ENCODE measurements at places on chromosomes 3 and 15.

DNA sequence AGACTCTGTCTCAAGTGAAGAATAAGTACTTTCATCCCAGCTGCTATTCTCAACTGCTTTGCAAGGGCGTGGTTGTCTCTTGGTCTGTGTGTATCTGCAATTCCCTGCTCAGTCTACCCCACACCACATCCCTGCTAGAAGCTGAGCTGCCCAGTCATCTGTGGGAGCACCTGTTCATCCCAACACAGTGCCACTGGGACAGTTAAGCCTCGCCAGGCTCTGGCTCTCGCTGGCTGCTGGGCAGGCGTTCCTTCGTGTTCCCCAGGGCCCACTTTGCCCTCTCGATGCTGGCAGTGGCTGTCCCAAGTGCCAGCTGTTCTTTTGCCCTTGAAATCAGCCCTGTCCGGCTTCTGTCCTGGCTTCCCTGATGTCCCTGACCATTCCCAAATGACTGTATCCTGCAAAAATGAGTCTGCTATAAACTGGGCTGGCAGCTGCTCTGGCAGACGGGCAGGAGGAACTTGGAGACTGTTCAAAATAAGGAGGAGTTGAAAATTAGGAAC is 91.6 kb upstream of the KLHL25 start:
- no peak for DNase-seq

DNA sequence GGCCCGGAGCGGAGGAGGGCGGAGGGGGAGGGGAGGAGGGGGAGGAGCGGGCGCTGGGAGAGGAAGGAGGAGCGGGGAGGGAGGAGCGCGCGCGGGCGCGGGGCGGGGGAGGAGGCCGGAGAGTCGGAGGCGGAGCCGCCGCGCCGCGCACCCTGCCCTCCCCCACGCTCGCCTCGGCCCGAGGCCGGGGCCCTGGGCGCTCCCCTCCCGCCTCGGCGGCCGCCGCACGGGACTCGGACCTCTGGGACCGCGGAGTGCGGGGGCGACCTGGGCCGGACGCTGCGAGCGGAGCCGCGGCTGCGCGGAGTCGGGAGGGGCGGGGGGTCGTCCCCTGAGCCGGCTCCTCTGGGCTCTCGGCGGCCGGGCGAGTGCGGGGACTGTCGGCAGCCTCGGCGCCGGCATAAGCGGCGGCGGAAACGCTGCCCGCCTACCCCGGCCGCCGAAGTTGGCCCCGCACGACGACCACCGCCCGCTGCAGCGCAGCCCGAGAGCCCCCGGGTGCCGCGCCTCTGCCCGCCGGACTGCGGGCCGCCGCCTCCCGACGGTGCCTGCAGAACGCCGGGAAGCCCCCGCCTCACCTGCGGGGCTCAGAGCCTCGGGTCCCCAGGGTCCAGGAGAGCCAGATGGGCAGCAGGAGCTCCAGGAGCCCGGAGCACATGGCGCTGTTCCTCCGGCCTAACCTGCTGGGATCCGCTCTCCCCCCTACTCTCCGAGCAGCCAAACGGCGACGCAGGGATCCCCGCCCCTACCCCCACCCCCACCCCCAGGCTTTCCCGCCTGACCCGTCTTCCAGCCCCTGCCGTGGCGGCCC is 406 bp upstream of the GABRB3 start:
- DNase-seq, result no peak

DNA sequence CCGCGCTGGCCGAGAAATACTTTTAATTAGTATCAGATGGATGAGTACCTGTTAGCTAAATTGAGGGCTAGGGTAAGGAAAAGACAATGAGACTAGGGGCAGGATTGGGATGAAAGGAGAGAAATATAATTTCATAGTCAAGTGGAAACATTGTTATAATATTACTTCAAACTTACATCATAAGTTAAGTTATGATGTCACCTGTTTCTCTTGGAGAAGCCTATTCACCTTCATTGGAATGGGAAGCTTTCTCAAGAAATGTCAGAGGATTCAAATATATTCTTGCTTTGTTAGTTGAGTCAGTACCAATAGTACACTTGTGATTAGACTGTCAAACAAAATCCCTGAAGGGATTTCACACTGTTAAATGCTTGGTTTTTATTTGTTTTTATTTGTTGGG is 116.2 kb downstream of the NEO1 start:
- no peak for DNase-seq

- DNase-seq, result peak; percentile 7
These were observed at the start of gene CAMP for GRCh38 chr3:48222616-48223513. CAMP (plus strand) TSS chr3:48223495; CDS start chr3:48223512, 17 bp downstream.

- no peak for DNase-seq
These were observed 230.3 kb upstream of the TLE3 start for GRCh38 chr15:70327856-70328678.

DNA sequence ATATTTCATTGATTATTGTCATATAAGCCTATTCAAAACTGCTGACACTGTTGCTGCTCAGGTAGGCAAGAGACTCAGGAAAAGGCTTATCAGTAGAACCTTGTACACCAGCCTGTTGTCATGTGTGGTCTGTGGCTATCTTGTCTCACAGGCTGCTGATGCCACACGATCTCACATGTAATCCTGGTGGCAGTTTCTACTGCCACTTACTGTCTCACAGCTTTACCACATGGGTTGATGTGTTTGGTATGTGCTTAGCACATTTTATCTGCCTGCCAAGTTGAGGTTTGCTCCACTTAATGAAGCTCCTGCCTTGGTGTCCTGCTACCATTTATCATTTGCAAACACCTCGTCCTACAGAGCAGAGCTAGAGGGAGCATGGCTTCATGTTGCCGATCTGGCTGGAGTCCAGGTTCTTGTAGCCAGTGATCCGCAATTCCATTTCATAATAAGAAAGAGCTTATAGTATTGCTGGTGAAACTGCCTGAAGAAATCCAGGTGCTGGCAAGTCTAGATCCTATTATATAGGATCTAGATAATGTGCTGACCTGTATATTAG is 637.9 kb downstream of the NLGN1 start:
- no peak for DNase-seq

DNA sequence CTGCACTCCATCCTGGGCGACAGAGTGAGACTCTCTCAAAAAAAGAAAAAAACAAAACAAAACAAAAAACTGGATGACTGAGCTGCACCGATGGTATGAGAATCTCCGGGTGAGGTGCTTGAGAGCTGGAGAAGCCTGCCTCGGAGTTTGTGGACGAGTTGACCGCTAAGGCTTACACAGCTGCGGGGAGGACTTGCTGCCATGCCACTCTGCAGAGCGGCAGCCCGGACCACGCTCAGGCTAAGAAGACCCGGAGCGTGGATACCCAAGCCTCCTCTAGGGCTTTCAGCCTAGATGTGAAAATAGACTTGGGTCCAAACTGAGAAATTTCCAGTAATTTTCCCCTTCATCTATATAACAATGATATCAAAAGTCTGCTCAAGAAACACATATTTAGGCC is 16.0 kb downstream of the NRROS start:
- no peak for DNase-seq

GRCh38 chr3:29335943-29336342 is 55.1 kb downstream of the RBMS3 start:
- DNase-seq, result no peak
